Articular chondrocyte of knee joint (primary cell): ENCODE measurements at places on chromosomes 6 and 20. TPM values are rescaled to one million over a fixed set of nuclear protein-coding genes. Genes with fewer than 3 reads are reported as not detected.

The GGTLC1 gene
- not detected in 2 replicates for total RNA-seq

The RAET1E gene
- 0.39 and 8.2 TPM in 2 replicates for total RNA-seq

The XKR7 gene
- total RNA-seq = not detected in 2 replicates

The C6orf15 gene
- total RNA-seq = not detected in 2 replicates

The OPRL1 gene
- 0.52 and 0.86 TPM in 2 replicates for total RNA-seq

The HLA-DQA1 gene
- total RNA-seq = not detected in 2 replicates
